ENCODE measurements at places on chromosomes 7 and 10.

GRCh38 chr7:51224811-51225595, 91.6 kb downstream of the COBL start:
- no peak for DNase-seq

GRCh38 chr7:155874010-155874409, 61.7 kb upstream of the SHH start:
- no peak for DNase-seq

GRCh38 chr10:128739930-128740329, 613.7 kb upstream of the MKI67 start:
- DNase-seq, result no peak

- no peak for DNase-seq
Measured at GRCh38 chr10:11760861-11761260, 18.7 kb downstream of the ECHDC3 start.

GRCh38 chr7:42262964-42263363, 26.0 kb upstream of the GLI3 start:
- no peak for DNase-seq

GRCh38 chr10:3357737-3358136, 185.2 kb upstream of the PITRM1 start:
- no peak for DNase-seq
